ENCODE measurements at places on chromosomes 16 and 17. TPM values are rescaled to one million over a fixed set of nuclear protein-coding genes. Genes with fewer than 3 reads are reported as not detected.

The OTOP2 gene
- not detected for total RNA-seq

The SMPD3 gene
- total RNA-seq: 3.4 TPM

The NPIPA7 gene
- total RNA-seq: 4.4 TPM

The VPS35 gene
- total RNA-seq: 63.3 TPM

The GFAP gene
- not detected for total RNA-seq

The KRT39 gene
- not detected for total RNA-seq

The HP gene
- total RNA-seq: 4.7 TPM

The CYBA gene
- 188 TPM for total RNA-seq

The MPV17L gene
- 4.4 TPM for total RNA-seq

The HBQ1 gene
- total RNA-seq: not detected

The FZD2 gene
- total RNA-seq: 7.6 TPM

The SEPTIN12 gene
- total RNA-seq: not detected

The HS3ST3A1 gene
- total RNA-seq: 8.6 TPM

The RNF43 gene
- 27.7 TPM for total RNA-seq

The ZPBP2 gene
- total RNA-seq: not detected
